AG09309 (cell line): ENCODE measurements at places on chromosomes 7 and 10.

DNA sequence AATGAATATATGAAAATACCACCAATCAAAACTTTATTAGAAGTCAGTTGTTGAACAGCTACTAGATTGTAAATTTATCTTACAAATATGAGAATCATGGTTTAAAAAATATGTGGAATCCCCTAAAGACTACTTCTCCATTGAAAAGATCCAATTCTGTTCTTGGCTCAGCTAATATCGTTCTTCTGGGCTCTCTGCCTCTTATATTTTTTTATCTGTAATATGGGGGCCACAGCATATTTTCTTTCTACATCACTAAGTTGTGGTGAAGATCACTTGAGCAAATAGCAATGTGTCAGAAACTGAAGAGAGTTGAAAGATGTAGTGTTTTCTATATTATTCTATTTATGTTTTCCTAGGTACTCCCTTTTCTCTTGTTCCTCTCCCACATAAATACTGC is 198.1 kb downstream of the FZD1 start:
- DNase-seq: no peak

GRCh38 chr10:30984563-30985328 is 46.9 kb downstream of the ZNF438 start:
- no peak for DNase-seq

- no peak for DNase-seq
Measured at GRCh38 chr10:102604439-102604841, 39.8 kb upstream of the TRIM8 start.

DNA sequence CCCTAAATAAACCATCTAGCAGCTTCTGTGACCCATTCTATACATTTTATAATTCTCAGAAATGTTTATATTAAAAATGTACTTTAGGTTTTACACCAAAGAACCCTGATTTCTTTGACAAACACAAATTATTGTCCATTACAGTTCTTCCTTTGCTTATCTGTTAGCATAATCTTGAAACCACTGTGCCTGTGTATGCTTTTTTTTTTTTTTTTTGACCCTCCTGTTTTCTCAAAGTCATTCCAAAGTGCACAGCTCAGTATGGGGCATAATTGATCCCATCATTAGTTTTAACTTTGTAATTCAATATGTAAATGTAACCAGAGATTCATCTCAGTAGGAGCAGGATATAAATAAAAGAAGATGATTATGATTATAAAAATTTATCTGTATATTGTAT is 229.3 kb downstream of the DGKB start:
- DNase-seq: no peak

GRCh38 chr7:77453531-77453930 is 37.4 kb upstream of the GSAP start:
- DNase-seq: no peak

- DNase-seq: no peak
Measured at GRCh38 chr10:49300140-49300974, 1.4 kb downstream of the C10orf71 start.

GRCh38 chr7:124764847-124765400 is 668 bp downstream of the GPR37 start:
- no peak for DNase-seq

DNA sequence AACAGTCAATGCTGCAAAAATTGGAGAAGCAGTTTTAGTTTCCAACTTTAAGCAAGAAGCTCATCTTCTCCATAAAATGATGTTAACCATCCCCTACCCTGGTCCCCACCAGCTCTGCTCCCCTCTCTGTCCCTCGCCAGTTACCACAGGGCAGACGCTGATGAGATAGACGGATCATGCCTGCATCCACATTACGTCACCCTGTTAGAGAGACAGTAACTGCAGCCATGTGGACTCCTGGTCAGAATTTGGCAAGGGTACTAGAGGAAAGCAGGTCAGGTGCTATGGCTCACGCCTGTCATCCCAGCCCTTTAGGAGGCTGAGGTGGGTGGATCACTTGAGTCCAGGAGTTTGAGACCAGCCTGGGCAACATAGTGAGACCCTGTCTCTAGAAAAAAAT is 81.9 kb upstream of the FZD8 start:
- DNase-seq: no peak

DNA sequence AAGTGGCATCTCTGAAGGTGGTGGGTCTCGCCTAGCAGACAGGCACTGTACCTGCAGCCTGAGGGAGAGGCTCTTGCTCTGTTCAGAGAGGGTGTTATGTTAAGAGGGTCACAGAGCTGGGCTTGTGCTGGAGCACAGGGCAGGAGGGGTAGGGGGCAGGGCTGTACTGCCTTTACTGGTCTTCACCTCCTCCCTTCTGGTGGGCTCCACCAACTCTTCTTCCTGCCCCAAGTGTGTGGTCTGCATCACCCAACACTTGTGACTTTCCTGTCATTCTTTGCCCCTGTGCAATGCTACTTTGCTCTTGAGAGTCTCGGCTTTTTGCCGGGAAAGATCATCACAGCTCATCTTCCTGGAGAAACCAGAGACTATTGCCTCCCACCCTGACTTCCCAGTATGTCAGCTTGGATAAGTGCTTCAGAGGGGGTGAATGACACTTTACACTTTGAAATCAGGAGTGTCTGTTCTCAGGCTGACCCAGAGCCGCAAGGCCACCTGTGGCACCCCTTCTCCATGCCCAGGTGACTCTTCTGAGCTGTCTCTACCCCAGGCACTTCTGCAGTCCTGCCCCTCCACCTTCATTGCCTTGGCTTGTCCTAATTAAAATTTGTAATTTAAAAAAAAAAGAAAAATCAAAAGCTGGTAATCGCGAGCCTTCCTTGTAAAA is 38.4 kb upstream of the IKZF1 start:
- no peak for DNase-seq

GRCh38 chr7:56110611-56111010 is 4.3 kb upstream of the CHCHD2 start:
- no peak for DNase-seq

DNA sequence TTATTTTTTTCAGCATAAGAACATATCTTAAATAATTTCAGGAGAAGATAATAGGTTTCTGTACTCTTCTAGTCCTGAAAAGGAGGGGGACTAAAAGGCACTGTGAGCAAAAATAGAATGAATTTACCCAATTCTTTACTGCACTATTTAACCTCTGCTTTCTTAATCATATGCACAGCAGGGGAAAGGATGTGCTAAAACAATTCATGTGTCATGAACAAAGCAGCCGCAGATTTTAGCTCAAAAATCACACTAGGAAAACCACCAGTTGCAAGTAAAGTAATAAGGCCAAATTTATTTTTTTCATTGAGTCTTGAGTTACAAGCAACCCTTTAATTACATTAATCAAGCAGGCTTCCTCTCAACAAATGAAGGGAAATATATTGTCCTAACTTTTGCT is 80.1 kb downstream of the CABCOCO1 start:
- no peak for DNase-seq

GRCh38 chr10:35751347-35751746 is 109.3 kb upstream of the FZD8 start:
- no peak for DNase-seq

- DNase-seq: no peak
Measured at GRCh38 chr10:100730725-100731406, 14.5 kb upstream of the PAX2 start.

- DNase-seq: no peak
Measured at GRCh38 chr7:37284805-37285231, 163.8 kb downstream of the ELMO1 start.

DNA sequence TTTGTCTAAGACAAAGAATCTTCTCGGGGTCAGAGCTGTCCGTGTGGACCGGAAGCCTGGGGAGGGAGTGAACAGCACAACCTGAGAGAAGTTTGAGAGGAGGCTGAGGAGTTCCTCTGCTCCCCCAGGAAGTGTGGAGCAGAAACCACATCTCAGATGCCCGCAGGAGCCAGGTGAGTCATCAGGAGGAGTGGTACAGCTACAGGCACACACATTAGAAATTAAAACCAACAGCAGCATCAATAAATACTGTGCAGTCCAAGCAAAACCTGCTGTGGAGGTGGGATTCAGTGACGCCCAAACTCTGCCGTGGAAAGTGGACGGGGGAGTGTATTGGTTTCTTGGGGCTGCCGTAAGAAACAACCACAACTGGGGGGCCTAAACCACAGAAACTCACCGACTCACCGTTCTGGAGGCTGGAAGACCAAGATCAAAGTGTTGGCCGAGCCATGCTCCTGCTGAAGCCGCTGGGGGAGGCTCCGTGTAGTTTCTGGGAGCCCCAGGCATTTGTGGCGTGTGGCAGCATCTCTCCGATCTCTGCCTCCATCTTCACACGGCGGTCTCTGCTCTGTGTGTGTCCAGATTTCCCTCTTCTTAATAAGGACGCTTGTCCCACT is 31.2 kb upstream of the GARS1 start:
- DNase-seq: no peak

DNA sequence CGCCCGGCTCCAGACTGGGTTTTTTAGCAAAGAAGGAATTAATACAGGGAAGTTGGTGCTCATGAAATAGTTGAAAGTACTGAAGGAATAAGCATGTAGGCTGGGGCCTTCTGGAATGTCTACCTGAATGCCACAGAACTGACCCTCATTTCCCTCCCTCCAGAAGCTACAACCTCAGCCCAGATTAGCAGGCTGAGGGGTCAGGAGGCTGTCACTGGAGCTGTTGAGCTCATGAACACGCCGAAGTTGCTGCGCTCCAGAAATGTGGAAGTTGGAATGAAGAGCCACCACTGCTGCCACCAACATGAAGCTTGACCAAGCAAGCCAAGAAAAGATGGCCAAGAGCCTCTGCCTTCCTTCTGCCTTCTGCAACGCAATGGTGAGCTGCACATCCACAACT is 52.2 kb upstream of the KMT2E start:
- no peak for DNase-seq

DNA sequence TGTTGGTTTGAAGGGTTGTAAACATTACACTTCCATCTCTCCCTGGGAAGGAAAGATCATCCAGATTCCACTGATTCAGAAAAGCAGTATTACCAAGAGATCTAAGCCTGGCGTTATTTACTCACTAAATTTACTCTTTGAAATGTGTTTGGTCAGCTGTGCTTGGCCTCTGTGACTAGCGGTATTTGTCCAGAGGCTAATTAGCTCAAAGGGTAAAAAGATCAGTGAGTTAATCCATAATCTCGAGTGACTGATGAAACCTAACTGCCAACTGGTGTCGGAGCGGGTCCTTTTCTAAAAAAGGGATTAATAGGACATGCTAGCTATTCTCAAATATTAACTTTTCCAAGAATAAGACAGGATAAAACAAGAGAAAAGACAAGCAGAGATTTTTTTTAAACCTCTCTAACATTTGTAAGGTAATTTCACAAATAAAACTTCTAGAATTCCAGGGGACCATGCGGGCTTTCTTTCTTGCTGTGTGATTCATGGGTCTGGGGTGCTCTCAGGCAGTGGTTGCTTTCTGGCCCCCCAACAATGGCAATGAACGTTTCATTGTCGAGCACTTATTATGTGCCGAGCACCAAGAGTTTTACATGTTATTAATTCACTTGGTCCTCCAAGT is 247.3 kb upstream of the AOAH start:
- DNase-seq: no peak

GRCh38 chr7:84799106-84799505 is 387.8 kb downstream of the SEMA3D start:
- DNase-seq: no peak

- DNase-seq: no peak
Measured at GRCh38 chr7:153065051-153065450, 305.5 kb downstream of the ACTR3B start.

DNA sequence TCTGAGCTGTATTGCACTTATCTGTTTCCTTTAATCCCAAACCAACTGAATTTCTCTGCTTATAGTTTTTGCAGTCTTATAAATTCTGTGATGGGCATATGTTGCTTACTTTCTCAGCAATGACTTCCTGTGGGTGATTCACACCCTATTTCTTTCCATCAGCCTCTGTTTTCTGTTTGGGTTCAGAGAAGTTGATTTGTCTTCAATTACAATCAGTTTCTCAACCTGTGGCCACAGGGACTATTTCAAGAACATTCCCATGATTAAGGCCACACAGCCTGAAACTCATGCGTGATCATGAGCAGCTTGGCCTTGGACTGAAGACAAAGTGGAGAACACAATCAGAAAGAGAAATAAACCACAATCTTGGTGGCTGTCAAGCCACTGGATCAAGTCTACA is 1174.6 kb upstream of the C7orf33 start:
- DNase-seq: no peak

DNA sequence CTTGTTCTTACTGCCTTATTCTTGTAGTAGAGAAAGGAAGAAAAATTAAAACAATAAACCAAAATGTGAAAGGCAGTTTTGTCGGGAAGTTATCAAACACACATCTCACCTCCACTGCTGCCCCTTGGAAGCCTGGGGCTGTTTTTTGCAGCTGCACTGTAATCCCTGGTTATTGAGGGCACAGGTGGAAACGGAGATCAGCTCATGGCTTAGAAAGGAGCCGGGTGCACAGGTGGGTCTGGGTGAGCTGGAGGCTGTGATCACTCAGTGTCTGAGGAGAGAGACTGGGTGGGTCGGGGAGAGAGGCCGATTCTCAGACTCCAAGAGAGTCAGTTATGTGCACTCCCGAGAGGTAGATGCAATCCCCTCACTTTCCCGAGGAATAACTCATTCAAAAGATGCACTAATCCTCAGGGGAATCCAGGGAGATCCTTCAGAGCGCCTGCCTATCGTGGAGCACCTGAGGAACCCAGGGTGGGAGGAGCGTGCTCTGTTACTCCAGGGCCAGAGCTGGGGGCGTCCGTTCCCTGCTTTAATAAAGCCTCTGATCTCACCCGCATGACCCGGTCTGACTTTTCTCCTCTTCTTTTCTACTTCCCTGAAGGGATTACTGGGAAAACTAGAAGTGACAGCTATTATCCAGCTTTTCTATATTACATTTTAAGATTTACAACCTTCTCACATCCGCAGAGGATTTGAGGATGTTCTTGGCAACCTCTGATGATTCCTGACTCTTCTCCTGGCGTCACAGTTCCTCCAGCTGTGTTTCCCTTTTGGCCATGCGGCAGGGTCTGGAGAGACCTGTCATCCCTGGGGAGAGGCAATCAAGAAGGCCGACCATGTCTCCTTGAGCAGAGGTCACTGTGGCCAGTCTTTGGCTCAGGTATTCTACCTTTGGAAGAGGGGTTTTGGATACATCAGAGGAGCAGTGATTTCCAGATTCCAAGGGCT is 82.1 kb downstream of the CAMK1D start:
- no peak for DNase-seq

DNA sequence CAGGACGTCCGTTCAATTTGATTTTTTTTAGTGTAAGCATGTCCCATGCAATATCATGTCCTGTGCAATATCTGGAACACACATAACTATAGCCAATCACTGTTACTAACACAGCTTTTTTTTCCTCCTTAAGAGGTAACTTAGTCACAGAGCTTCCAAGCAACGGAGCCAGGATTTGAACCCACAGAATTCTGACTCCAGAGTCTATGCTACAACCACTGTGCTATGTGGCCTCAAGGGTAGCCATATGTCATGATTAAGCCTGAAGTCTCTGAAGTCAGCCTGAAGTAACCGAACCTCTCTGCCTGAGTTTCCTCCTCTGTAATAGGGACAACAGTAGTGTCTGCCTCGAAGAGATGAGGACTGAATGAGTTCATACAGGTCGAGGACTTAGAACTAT is 42.2 kb upstream of the TCF7L2 start:
- no peak for DNase-seq

DNA sequence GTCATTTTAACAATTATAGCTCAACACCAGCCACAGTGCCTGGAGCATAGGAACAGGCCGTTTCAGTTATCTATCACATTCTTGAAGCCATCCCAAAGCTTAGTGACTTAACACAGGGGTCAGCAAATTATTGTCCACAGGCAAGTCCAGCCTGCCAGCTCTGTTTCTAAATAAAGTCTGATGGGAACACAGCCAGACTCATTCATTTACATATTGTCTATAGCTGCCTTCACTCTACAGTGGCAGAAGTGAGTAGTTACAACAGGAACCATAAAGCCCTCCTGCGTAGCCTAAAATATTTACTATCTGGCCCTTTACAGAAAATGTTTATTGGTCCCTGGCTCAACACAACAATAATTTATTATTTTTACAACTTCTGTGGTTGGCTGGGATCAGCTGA is 407.5 kb upstream of the AUTS2 start:
- no peak for DNase-seq
